SK-N-SH treated with all-trans-retinoic acid at 6 μM for 48 hours (cell line): ENCODE measurements at places on chromosomes 16 and 17.

DNA sequence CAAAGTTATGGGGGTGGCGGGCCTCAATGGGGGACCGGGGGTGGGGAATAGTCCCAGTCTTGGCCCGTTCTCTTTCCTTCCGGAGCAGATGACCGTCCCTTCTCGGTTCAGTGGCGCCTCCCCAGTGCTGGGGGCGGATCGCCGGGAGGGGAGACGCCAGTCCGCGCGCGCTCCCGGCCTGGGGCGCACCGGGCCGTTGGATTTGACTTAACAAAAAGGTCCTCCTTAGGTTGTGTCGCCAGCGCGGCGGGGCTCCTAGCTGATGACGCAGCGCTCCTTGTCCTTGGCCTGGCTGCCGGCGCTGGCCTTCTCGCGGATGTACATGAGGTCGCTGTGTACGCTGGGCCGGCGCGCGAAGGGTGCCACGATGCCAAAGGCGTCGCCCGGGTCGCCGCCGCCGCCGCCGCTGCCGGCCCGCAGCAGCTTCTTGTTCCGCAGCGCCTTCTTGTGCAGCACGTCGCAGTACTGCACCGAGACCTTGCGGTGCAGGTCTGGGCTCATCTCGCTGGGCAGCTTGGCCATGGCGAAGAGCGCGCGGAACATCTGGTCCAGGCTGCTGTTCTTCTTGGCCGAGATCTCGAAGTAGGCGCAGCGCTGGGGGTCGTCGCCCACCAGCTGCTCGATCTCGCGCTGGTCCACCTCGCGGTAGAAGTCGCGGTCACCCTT, 1.2 kb downstream of the RASD1 start:
- no peak for ATAC-seq

DNA sequence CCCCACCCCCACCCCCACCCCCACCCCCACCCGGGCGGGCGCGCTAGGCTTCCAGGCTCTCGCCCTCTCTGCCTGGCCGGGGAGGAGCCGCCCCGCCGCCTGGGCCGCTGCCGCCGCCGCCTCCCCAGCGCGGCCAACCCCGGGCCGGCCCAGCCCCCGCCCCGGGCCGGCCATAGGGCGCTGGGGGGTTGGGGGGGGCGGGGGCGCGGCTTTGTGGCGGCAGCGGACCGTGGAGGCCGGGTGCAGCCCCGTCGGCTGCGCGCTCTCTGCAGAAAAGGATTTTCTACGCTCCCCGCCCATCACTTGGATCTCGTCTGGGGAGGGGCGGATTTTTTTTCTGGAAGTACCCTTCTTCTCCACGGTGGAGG, 230.9 kb downstream of the MRTFB start:
- peak; percentile 64 for ATAC-seq

DNA sequence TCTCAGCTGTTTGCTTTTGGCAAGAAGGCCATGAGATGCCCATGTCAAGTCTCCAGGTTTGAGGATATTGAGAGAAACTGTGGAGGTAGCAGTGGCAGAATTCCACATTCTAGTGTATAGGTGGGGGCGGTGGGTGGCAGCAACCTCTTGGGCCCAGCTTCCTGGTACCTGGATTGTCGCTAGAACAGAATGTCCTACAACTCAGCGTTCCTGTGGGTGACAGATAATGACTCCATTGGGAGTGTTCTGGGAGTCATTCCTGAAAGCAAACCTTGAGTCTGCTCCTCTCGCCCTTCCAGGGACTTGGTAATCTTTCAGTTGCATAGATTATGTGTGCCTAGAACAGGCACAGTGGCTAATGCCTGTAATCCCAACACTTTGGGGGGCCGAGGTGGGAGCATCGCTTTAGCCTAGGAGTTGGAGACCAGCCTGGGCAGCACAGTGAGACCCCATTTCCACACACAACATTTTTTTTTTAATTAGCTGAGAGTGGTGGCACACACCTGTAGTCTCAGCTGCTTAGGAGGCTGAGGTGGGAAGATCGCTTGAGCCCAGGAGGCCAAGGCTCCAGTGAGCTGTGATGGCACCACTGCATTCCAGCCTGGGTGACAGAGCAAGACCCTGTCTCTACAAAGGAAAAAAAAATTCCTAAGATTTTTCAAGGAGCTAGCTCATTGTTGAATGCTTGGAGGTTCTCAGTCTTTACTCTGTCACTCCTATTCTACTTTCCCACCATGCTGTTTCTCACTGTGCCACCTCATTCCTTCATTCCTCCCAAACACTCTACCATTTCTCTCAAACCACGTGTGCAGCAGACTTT, 37.9 kb upstream of the METTL16 start:
- no peak for ATAC-seq

DNA sequence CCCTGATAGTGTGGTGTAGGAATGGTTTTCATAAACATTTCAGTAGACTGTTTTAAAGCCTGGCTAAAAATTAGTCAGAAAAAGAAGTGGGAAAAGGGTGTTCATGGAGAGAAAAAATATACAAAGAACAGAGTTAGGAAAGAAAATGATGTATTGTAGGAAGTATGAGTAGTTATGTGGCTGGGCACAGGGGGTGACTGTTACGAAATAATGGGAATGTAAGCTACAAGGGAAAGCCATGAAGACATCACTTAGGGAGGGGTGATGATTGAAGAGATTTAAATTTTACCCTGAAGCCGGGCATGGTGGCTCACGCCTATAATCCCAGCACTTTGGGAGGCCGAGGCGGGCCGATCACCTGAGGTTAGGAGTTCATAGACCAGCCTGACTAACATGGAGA, 55.3 kb downstream of the NUP88 start:
- ATAC-seq = no peak

GRCh38 chr17:16583781-16584180, 14.8 kb upstream of the ZNF287 start:
- ATAC-seq = no peak

DNA sequence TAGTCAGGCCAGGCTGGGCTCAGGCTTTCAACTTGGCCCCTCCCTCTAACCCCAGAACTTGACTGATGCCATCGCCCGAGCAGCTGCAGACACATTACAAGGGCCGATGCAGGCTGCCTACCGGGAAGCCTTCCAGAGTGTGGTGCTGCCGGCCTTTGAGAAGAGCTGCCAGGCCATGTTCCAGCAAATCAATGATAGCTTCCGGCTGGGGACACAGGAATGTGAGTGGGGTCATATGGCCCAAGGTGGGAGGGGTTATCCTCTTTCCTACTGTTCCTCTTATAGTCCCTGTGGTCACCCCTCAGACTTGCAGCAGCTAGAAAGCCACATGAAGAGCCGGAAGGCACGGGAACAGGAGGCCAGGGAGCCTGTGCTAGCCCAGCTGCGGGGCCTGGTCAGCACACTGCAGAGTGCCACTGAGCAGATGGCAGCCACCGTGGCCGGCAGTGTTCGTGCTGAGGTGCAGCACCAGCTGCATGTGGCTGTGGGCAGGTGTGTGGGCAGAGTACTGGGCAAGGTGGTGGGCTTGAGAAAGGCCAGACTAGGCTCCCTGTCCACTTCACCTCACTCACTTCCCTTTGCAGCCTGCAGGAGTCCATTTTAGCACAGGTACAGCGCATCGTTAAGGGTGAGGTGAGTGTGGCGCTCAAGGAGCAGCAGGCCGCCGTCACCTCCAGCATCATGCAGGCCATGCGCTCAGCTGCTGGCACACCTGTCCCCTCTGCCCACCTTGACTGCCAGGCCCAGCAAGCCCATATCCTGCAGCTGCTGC, 2.1 kb upstream of the NRN1L start:
- ATAC-seq = no peak

DNA sequence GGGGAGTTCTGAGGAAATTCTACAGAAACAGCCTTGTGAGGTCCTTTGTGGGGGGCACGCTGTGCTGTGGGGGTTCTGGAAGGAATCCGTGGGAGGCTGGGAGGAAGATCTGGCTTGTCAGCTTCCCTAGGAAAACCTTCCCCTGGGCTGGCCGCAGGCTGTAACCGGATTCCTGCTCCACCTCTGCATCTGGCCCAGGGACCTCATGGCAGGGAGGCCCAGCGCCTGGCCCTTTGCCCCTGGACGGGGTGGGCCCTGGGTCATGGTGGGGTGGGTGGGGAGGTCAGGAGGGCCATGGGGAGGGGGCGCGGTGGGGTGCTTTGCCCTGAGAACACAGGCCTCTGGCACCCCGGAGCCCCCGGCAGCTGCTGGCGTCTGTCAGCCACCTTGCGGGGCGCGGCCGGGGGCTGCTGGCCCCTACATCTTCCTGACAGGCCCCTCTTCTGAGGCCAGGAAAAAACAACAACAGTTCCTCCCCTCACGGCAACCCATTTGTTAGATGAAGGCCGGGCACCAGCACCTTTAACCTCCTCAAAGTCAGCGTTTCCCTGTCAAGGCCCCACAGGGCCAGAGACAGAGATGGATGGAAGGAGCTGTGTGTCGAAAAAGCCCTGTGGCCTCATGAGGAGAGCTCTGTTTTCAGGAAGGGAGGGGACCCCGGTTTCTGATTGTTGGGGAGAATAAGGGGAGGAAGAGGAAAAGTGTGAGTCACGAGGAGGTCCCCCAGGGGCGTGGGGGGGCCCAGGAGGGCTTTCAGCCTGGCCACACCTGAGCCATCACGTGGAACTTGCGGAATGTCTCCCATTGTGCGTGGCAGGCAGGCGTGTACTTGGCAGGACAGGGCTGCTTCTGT, 3.6 kb upstream of the MEOX1 start:
- no peak for ATAC-seq

GRCh38 chr16:54812229-54812628, 118.4 kb upstream of the IRX5 start:
- no peak for ATAC-seq

GRCh38 chr17:50141745-50142110, 8.7 kb downstream of the PPP1R9B start:
- ATAC-seq = no peak

- ATAC-seq = no peak
Observed at GRCh38 chr17:7017827-7018200, 5.0 kb upstream of the BCL6B start.

DNA sequence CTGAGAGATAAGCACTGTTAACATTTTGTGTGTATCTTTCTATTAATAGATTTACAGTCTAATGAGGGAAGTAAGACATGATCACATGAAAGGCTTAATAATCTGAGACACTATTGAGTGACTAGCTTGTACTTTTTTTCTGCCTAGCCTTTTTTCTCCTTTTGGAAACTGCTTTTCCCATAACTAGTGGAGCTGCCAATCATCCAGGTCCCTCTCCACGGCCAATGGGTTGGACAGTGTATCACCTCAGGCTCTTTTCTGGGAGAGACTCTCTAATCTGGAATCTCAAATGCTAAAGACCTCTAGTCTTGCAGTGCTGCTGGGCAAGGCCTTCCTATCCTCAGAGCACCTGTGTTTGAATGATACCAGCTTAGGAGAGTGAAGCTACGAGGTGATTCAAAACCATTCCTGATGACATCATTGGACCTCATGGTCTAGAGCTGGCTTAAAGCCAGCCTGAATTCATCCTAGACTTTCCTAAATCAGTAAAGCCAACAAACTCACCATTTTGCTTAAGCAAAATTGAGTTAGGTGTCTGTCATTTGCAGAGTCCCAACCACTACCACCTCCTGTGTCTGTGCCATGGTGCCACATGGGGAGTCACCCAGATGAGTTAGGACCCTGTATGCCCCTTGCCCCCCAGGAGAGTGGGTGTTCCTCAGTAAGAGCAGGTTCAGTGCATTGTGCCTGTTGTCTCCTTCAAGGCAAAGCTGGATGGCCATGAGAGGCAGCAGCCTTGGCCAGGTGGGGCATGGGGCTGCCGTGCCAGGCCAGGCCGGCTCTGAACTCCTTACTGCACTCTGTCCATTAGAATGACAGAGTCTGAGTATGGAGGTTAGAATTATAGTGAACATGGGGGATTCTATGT, 62.9 kb downstream of the SPECC1 start:
- ATAC-seq = no peak

GRCh38 chr17:38566666-38567031, 39.1 kb downstream of the SRCIN1 start:
- ATAC-seq = no peak

DNA sequence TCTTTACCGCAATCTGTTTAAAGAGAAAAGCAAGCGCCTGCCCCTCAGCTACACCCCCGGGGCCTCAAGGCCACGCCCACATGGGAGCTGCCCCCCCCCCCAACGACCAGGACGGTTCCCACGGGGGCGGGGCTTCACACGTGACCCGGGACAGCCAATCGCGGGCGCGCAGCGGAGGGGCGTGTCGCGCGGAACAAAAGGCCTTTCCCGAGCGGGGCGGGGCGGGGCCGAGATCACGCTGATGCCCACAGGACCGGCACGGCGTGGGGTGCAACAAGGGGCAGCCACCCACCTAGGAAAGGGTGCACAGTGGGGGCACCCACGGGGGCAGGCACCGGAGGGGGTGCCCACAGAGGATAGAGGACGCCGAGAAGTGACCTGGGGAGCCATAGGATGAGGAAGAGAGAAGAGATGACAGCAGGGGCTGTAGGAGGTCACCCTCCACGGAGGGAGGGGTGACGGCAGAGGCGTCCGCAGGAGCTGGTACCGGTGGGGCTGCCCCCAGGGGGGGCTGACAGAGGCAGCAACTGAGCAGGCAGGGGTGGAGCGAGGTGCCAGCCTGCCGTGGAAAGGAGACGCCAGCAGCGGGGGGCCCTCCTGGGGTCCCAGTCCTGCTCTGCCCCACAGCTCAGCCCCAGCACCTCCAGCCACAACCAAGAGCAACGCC, 6.2 kb downstream of the UNKL start:
- peak; percentile 95 for ATAC-seq

DNA sequence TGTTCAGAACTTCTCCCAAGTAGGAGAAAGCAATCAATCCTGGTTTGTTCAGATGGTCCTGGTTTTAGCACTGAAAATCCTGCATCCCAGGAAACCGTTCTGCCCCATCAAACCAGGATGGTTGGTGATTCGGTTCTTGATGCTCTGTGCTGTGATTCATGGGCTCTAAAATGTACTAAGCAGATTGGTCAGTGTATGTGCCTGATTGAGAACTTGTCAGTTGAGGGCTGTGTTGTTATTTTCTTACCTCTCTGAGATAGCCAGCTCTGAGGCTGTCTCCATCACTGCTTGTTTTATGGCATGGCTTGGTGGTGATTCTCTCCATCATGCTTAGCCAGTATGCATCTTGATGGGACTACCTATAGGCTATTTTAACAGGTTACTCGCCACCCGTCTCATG, 246.9 kb upstream of the RBFOX1 start:
- no peak for ATAC-seq

DNA sequence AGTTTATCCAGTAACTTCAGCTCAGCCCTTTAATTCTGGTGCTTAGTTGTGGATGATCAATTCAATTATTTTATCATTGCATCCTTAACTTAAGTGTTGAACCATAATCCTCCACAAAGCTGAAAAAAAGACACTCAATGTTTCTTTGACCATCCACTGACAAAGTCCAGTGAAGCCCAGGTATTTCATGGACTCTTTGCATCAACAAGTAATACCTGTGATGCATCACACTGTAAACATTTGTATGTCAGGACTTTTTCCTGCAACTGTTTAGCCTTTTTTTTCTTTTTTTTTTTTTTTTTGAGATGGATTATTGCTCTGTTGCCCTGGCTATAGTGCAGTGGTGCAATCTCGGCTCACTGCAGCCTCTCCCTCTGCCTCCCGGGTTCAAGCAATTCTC, 6.6 kb upstream of the NFAT5 start:
- ATAC-seq = no peak

GRCh38 chr17:27247071-27247957, 46.6 kb upstream of the WSB1 start:
- no peak; the same call in 2 of the 3 replicates for ATAC-seq

- ATAC-seq = no peak
Observed at GRCh38 chr17:72569148-72569946, 448.5 kb downstream of the SOX9 start.

GRCh38 chr17:79842656-79843473, 3.6 kb upstream of the CBX4 start:
- no peak for ATAC-seq

- ATAC-seq = no peak
Observed at GRCh38 chr16:2455081-2455845, 4.6 kb upstream of the TEDC2 start.
